Cardiac septum (tissue), 1 donor: ENCODE measurements at places on chromosomes 3 and 15.

DNA sequence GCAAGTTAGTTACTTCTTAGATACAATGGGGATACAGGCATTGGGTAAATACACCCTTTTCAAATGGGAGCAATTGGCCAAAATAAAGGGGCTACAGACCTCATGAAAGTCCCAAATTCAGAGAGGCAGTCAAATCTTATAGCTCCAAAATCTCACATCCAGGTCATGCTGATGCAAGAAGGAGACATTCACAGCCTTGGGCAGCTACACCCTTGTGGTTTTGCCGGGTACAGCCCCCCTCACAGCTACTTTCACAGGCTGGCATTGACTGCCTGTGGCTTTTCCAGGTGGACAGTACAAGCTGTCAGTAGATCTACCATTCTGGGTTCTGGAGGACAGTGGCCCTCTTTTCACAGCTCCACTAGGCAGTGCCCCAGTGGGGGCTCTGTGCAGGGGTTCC, 17.5 kb upstream of the PLSCR1 start:
- DNase-seq = no peak

GRCh38 chr3:13693441-13693840, 144.5 kb downstream of the FBLN2 start:
- DNase-seq = no peak

DNA sequence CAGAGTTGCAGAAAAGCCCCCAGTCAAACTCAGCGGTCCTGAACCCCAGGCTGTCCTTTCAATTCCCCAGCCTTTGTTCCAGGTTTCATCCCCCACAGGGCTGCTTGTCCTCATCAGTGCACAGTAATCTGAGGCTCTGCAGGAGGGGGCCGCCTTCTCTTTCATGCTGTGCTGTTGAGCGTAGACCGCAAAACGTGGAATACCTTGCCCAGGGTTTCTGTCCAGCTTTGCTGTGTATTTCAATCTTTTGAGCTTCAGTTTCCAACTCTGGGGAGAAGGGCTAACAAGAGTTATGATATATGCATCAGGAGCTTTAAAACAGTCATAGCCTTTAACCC, 64.8 kb downstream of the FAM43A start:
- DNase-seq = no peak

DNA sequence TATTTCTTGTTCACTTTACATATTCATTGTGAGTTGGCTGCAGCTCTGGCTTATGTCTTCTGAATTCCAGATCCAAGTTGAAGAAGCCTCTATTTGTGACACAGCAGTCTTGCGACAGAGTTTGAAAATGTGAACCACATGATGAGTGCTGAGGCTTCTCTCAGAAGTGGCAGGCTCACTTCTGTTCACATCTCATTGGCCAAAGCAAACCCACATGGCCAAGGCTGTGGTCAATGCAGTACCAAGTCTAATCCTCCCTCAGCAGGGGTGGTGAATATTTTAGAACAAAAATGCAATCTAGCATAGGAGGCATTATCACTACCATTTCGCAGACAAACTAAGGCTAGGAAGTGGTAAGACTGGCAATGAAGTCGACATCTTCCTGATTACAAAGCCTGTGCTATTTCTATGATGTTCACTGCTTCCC, 45.2 kb downstream of the CDCP1 start:
- no peak for DNase-seq

DNA sequence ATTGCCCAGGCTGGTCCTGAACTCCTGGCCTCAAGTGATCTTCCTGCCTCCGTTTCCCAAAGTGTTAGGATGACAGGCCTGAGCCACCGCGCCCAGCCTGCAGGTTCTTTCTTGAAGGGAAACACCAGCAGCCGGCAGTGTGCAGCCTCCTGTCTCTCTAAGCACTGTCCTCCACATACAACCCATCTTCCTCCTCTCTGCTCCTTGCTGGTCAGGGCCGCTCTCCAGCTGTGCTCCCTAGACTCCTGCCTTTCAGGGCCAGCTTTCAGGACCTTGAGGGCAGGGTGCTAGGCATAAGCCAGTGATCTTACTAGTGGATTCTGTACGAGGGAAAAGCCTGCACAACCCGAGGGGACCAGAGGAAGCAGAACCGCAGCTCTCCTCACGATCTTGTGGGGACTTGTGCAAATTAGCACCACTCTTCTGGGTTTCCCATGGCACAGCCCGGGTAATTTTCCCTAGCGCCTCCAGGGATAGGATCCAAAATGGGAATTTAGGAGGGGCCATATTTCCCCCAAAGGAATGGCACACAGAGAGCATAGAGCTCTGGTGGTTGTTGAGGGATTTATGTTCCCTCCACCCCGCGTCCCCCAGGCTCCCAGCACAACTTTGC, 18.2 kb upstream of the CORO2B start:
- DNase-seq = peak; percentile 59

GRCh38 chr15:88604381-88605188, 16.6 kb upstream of the AEN start:
- DNase-seq = no peak

- DNase-seq = no peak
These were observed 136.1 kb downstream of the CACNA1D start for GRCh38 chr3:53630547-53630946.

DNA sequence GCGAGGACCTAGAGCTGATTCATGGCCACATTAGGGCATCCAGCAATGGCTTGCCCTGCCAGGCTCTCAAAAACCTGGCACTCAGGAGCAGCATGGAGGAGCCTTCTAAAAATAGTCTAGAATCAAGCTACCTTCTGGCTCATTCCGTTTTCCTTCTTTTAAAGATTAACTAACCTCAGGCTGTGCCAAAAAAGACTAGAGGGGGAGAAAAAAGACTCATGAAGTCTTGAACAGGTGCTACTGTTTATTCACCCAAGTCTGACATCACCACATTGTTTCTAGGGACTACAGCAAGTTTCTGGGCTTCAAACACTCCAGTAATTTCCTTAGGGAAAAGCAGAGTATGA, 125.8 kb downstream of the TNIK start:
- no peak for DNase-seq

- peak; percentile 36 for DNase-seq
These were observed 17.5 kb upstream of the ALDH1A3 start for GRCh38 chr15:100862162-100862561.

DNA sequence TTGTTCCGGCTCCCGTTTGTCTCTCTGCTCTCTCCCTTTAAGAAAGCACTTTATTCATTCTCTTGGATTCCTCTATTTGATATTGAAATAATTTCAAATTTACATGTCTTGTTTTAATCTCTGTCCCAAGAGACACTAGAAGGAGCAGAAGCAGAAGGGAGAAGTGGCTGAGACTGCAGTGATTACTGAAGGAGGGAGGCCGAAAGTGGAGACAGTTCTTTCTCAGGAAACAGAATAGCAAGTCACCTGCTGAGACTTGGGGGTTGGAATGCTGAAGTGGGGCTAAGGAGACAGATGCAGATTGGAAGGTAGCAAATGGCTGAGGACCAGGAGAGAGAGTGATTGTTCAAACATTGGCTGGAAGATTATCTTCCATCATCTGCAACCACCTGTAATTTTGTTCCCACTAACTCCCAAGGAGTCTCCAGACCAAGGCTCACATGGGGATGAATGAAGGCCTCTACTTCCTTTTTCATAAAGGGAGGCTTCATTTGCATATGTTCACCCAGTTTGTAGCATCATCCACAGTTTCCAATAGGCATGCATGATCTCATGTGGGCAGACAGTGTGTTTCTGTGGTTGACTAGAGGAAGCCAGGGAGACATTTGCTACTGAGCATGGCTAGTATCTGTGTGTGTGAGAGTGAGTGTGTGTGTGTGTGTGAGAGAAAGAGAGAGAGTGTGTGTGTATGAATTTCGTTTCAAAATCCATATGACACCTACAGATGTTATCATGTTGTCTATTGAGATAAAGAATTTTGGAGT, 24.0 kb downstream of the LTF start:
- DNase-seq = no peak

DNA sequence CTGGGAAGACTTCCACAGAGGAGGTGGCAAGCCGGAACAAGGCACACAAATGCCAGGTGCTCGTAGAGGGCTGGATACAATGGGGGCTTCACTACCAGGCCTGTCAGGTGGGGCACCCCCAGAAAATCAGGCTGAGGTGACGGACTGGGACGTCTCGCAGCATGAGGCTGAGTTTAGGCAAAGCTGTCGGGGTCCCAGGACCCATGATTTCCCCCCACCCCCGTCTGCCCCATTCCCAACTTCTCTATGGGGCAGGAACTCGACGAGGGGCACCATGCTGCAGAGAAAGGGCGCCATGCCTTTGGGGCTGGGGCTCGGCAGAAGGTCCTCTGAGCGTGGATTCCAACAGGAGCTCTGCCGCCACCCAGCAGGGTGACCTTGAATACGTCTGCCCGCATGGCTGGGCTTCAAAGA, 65.7 kb upstream of the HES1 start:
- no peak for DNase-seq
